ENCODE measurements at places on chromosomes 7 and 10.

DNA sequence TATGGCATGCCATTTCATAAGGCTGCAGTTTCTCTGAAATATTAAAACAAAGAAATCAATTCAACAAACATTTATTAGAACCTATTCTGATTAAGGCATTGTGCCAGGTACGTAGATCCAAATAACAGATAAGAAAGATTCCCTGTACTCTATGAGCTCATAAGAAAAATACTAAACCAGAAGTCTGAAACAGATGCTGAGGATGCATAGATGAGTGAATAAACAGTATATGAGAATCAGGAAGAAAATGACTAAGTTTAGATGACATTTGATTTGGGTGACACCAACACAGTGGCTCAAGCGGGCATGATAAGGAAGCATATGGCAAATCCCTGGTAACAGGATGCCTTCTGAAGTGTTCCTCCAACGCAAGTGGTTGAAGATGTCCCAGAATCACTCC, 477.2 kb downstream of the PARD3 start:
- no peak for DNase-seq

DNA sequence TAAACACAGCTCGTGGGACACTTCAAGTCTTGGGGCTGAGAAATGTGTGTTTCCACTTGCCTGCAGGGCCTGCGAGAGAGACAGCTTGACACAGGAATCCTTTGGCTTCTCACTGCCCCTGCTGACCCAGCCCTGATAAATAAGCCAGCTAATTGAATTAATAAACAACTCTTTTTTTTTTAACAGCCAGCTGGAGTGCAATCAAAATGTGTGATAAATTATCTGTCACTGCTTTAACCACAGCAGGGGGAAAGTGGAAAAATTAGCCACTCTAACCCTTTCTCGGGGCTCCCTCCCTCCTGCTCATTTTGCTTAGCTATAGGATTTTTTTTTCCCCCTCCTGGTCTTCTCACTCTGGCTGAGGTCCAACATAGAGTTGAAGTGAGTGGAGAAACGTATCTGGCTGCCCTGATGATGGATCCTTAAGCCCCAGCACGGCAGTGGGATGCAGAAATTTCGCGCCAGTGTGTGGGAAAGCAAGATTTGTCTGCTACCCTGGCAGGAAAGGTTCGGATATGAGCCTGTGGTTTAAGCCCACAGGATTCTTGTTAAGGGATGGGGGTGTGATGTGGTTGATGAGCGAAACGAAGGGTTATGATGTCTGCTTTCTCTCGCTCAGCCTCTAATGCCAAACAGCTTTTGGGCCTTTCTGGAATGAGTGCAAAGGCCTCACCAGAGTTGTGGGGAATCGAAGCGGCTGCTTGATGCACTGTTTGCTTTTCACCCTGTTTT, 173.8 kb downstream of the TRIL start:
- no peak for DNase-seq

- DNase-seq: no peak
Observed at GRCh38 chr10:64156166-64156565, 635.0 kb downstream of the REEP3 start.

DNA sequence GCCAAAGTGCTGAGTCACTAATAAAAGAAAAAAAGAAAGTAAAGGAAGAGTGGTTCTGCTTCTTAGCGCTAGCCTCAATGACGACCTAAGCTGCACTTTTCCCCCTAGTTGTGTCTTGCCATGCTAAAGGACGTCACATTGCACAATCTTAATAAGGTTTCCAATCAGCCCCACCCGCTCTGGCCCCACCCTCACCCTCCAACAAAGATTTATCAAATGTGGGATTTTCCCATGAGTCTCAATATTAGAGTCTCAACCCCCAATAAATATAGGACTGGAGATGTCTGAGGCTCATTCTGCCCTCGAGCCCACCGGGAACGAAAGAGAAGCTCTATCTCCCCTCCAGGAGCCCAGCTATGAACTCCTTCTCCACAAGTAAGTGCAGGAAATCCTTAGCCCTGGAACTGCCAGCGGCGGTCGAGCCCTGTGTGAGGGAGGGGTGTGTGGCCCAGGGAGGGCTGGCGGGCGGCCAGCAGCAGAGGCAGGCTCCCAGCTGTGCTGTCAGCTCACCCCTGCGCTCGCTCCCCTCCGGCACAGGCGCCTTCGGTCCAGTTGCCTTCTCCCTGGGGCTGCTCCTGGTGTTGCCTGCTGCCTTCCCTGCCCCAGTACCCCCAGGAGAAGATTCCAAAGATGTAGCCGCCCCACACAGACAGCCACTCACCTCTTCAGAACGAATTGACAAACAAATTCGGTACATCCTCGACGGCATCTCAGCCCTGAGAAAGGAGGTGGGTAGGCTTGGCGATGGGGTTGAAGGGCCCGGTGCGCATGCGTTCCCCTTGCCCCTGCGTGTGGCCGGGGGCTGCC, at the start of gene IL6:
Gene IL6 (plus strand): TSS at position 294 of the 807 bp plus-strand sequence. CDS start 63 bp downstream, at position 357.
- peak; percentile 83 for DNase-seq

DNA sequence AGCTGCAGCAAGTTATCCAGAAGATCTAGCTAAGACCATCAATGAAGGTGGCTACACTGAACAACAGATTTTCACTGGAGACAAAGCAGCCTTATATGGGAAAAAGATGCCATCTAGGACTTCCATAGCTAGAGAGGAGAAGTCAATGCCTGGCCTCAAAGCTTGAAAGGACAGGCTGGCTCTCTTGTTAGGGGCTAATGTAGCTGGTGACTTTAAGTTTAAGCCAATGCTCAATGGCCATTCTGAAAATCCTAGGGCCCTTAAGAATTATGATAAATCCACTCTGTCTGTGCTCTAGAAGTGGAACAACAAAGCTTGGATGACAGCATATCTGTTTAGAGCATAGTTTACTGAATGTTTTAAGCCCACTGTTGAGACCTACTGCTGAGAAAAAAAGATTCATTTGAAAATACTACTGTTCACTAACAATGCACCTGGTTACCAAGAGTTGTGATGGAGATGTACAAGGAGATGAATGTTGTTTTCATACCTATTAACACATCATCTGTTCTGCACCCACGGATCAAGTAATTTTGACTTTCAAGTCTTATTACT, 13.6 kb upstream of the ADAMTS14 start:
- no peak for DNase-seq

GRCh38 chr7:38975944-38976392, 1.7 kb upstream of the POU6F2 start:
- DNase-seq: peak; percentile 38

- no peak for DNase-seq
Observed at GRCh38 chr7:17486835-17487234, 188.4 kb downstream of the AHR start.

DNA sequence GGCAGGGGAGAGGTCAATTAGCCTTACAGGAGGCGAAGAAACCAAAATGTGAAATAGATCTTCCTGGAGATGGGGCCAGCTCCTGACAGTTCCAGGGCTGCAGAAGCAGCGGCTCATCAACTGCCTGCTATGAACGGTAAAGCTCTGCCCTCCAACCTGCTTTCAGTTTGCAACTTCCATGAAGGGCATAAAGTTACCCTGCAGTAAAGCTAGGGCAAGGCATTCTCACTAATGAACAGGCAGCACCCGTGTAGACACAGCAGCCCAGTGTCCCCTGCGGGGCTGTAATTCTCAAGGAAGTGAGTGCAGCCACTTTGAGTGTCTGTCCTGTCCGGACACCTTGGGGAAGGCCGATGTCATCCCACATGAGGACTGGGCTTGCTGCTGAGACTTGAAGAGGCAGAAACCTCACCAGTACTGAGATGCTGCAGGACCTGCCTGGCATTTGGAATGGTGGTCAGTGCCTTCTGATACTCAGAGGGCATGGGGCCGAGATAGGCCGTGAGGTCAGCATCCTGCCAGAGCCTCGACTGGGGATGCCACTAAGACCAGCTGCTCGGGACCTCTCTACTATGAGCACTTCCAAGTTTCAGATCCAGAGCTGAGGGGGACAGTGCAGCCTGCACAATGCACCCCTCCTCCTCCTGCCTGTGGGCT, 26.1 kb upstream of the C10orf53 start:
- DNase-seq: peak; percentile 18

GRCh38 chr10:79268161-79268601, 79.1 kb upstream of the PPIF start:
- DNase-seq: no peak

Data from D341Med (cell line).